Mucosa of gallbladder (tissue), 1 donor: ENCODE measurements at places on chromosomes 6 and 20.

DNA sequence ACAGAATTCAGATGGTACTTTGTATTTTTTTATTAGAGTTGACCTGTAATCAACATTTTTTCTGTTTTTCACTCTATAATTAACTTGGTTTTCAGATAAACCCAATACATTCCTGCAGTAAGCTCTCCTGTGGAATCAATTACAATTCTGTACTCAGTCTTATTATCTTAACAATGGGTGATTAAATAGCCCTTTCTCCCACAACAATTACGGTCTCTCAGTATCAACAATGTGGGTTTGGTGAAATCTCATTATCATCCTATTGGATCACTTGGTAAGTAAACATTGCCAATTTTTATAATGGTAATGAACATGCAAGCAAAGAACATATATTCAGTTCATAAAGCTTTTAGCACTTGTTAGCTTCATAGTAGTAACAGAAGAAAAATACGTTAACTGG is 438.9 kb upstream of the EPHA7 start:
- DNase-seq = no peak

GRCh38 chr6:42230345-42231321 is 13.0 kb upstream of the MRPS10 start:
- no peak for DNase-seq

DNA sequence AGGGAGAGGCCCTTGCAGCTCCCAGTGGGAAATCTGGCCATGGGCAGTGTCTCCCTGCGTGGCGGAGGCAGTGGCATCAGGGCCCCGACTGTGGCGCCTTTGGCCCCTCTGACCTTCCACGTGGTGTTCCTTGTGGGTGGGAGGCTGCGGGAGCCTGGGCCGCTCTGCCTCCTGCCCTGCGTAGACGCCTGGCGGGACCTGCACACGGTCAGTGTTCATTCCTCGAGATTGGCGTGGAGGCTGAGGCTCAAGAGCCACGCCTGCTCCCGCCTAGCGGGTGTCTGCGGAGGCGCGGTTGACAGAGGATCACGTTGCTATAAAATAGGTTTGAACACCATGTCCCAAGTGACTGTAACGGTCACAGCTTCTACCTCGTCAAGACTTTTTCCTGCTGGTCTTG is 14.0 kb downstream of the COL9A3 start:
- no peak for DNase-seq

DNA sequence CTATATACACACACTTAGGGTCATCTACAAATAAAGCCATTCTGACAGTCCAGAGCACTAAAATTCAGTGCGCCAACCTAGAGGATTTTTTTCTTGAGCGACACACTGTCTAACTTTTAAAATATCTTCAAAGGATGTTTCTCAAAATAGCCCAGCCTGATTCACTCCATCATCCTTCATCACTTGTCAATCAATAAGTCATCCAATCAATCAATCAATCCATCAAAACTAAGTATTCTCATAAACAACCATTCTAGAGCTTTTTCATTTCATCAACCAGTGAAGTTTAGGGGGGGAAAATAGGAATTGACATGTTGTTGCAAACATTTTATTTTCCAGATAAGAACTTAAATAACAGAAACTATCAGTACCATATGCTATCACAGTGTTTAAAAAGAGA is 183.2 kb downstream of the HDGFL1 start:
- DNase-seq = no peak

DNA sequence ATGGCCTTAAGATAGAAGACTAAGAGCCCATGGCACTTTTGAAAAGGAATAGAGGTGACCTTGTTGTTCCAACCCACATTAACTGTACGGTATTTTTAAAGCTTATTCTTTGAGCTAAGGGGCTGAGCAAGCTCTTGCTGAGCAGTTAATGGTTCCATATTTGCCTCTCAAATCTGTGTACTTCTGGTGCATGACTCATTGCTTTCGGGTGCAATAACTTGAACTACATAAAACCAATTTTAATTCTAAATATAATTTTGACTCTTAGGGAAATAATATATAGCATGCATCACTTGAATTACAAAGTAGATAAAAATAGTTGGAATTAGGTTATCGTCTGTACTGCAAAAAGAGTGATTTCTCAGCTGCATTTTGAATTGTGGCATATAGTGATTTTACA is 348.1 kb upstream of the CITED2 start:
- no peak for DNase-seq

GRCh38 chr20:11246251-11246775 is 572.5 kb upstream of the JAG1 start:
- DNase-seq = no peak

GRCh38 chr20:4813863-4814695 is 92.4 kb downstream of the PRND start:
- DNase-seq = peak; percentile 39
